Bronchial smooth muscle cell (primary cell): ENCODE measurements at places on chromosomes 5 and 9. TPM values are rescaled to one million over a fixed set of nuclear protein-coding genes. Genes with fewer than 3 reads are reported as not detected.

The SIGMAR1 gene
- total RNA-seq: 34.8 and 34.9 TPM in 2 replicates

The PDCD1LG2 gene
- total RNA-seq: 1.9 and 2.7 TPM in 2 replicates

The GPRIN1 gene
- 1.8 and 3.2 TPM in 2 replicates for total RNA-seq

The GLDC gene
- 0.09 and 0.16 TPM in 2 replicates for total RNA-seq

The GABRA6 gene
- not detected in 2 replicates for total RNA-seq

The PKD2L2 gene
- not detected in 2 replicates for total RNA-seq

The WDR31 gene
- total RNA-seq: 2.8 and 3.8 TPM in 2 replicates

The BNC2 gene
- total RNA-seq: 28.8 and 42.7 TPM in 2 replicates

The UQCRQ gene
- 150 and 208 TPM in 2 replicates for total RNA-seq

The GAS1 gene
- total RNA-seq: 48.3 and 50.0 TPM in 2 replicates

The TRPM6 gene
- total RNA-seq: under 0.01 TPM in 2 replicates

The DIRAS2 gene
- under 0.01 and 0.09 TPM in 2 replicates for total RNA-seq

The OCLN gene
- 0.26 and 0.32 TPM in 2 replicates for total RNA-seq

The PCDHB4 gene
- total RNA-seq: 0.94 TPM in 1 of 2 replicates, not detected in the other

The IL3 gene
- not detected in 2 replicates for total RNA-seq

The FOXD4L6 gene
- total RNA-seq: under 0.01 TPM in 1 of 2 replicates, not detected in the other

The ANXA1 gene
- 500 and 602 TPM in 2 replicates for total RNA-seq

The GHR gene
- 2.5 and 3.5 TPM in 2 replicates for total RNA-seq

The PCDHB5 gene
- total RNA-seq: 0.32 and 3.3 TPM in 2 replicates

The MUSK gene
- 0.32 and 2.1 TPM in 2 replicates for total RNA-seq

The SLC22A4 gene
- total RNA-seq: 1.2 and 4.4 TPM in 2 replicates

The PAEP gene
- not detected in 2 replicates for total RNA-seq

The GFRA3 gene
- 0.09 TPM in 1 of 2 replicates, not detected in the other for total RNA-seq

The MARVELD2 gene
- 0.16 and 0.26 TPM in 2 replicates for total RNA-seq

The CNTNAP3B gene
- total RNA-seq: 7.8 and 14.8 TPM in 2 replicates

The WDR38 gene
- total RNA-seq: not detected in 2 replicates

The BHMT2 gene
- total RNA-seq: 4.4 and 4.6 TPM in 2 replicates
